ENCODE measurements at places on chromosomes 3 and 15.

DNA sequence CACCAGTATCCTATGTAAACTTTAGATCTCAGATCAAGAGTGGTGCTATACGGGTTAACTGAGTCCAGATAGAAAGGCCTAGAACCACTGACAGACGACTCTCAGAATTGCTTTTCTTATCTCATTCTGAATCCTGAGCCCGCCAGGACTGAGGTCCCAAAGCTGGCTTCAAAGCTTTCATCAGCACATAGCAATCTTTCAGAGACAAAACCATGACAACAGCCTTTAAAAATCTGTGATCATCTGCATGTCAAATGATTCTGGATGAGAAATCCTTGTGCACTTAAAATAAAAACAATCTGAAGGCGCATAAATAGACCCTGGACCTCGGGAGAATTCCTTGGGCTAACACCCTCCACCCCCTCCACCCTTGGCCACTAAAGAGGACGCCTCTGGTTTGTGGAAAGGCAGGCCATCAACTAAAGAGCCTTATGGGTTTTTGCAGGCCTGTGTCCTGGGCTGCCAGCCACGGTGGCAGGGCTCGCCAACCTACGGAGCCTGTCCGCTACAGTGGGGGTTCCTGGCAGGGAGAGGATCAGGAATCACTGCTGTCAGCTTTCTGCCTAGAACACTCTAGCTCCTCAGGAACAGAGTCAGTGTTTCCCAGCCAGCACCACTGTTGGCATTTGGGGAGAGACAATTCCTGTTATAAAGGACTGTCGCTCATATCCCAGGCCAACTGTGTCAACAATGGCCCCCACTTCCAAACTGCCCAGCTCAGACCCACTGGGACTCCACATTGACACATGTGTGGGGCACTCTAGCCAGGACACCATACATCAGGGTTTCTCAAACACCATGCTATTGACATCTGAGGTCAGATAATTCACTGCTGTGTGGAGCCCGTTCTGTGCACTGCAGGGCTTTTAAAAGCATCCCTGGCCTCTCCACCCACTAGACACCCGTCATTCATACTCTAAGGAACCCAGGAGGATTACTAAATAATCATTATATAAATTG is 20.2 kb downstream of the TLE3 start:
- ATAC-seq: no peak

- no peak for ATAC-seq
Measured at GRCh38 chr15:71773206-71773859, 37.0 kb upstream of the NR2E3 start.

GRCh38 chr3:129690406-129690805 is 83.9 kb upstream of the PLXND1 start:
- peak; percentile 86 for ATAC-seq

DNA sequence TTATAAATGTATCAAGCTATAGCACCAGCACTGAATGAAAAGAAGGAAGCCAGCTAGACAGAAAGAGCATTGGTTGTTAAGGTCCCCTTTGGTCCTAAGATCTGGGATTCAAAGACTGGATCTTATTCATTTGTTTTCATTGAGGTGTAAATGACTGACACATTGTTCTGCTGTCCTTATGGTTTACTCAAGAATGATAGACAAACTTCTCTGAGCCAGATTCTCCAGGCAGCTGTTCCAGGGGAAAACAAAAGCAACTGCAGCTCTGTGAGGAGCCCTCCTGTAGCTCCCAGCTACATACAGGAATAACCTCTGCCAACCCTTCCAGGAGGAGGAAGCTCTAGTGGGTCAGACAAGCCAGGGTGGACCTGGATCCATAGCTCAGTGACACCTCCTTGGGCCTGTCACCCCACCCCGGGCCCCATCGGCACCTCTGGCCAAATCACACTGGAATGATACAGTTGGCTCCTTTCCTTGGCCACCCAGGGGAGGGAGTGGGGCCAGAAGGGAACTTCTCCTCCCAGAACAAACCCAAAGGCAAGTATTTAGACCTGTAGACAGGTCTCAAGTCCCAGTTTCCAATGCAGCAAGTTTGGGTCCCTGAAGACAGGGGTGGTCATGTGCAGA is 57.8 kb downstream of the ZNF621 start:
- ATAC-seq: no peak

DNA sequence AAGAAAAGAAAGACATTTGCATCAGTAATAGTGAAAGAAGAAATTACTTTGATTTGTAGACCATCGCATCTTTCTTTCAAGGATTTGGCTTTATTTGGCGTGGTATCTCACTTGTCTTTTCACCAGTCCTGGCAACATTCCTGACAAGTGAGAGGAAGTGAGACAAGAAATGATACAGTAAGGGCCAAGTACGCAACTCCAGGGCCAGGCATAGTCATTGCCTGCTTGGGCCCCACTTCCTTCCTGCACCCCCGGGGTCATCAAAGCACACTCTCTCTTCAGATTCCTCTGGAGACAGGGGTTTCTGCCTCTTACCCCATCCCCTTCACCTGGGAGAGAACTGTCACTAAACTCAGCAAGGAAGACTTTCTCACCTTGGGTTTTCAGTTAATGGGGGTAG is 55.1 kb downstream of the CD47 start:
- ATAC-seq: no peak
